ENCODE measurements at places on chromosomes 4 and X.

GRCh38 chrX:10156199-10157031 is at the start of gene CLCN4:
TSS of gene CLCN4 (plus strand) at chrX:10156975. CDS start at chrX:10185033, 28,058 bp downstream.
- peak; percentile 29 for DNase-seq

DNA sequence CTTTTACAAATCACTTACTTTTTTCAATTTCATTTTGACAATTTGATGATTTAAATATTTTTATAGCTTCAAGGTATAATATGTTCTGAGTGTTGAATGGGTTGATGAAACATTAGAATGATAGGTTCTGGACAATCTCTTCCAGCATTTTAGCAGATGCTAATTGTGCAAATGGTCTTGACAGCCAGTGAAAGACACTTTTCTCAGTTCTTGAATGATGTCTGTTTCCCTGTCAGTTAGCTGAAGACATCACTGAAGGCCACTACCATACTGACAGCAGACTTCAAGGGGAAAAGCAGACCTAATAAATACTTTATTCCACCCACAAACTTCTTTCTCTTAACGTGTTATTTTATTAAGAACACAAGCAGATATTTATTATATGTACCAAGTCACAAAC is 498.6 kb downstream of the GRXCR1 start:
- no peak for DNase-seq

DNA sequence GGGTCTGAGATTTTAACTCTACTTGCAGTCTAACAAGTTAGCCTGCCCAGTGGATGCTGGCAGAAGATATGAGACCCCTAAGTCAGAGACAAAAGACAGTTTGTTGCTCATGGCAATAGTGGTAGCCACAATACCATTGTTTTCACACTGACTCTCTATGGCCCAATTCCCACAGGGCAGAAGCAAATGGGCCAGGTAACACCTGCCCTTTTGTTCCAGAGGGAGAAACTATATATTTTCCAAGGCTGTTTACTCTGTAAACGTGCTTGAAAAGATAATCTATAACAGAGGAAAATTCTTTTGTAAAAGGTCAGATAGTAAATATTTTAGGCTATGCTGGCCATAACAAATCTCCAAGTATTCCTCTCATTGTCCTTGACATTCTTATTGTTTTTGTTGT is 57.2 kb upstream of the NPNT start:
- DNase-seq = no peak

GRCh38 chr4:6196324-6196723 is 4.0 kb downstream of the JAKMIP1 start:
- no peak for DNase-seq

- DNase-seq = no peak
Observed at GRCh38 chr4:85733798-85734197, 258.8 kb downstream of the ARHGAP24 start.

DNA sequence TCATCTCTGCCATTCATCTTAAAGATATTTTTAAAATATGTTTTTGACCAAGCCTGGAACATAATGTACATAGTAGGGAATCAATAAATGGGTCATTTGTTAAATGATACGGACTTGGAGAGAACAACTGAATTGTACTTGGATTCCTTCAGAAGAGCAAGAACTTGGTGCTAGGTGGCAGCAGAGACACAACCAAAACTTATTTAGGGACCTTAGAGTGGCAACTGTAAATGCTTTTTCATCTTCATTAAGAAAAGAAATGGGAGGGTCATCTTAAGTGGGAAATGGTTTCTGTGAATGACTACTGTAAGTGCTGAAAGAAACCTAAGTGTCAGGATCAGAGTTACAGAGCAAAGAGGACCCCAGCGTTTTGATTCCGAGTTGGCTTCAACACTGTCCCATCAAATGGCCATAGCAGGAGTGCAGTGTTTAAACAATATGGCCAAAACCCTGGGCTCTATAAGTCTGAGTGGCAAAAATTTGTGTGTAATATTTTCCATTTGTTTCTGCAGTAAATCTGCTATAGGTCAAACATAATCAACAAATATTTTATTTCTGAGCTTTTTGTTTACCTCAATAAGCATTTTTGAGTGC is 213.6 kb downstream of the PALLD start:
- DNase-seq = no peak

- DNase-seq = no peak
Observed at GRCh38 chrX:100089724-100090123, 320.3 kb downstream of the PCDH19 start.

DNA sequence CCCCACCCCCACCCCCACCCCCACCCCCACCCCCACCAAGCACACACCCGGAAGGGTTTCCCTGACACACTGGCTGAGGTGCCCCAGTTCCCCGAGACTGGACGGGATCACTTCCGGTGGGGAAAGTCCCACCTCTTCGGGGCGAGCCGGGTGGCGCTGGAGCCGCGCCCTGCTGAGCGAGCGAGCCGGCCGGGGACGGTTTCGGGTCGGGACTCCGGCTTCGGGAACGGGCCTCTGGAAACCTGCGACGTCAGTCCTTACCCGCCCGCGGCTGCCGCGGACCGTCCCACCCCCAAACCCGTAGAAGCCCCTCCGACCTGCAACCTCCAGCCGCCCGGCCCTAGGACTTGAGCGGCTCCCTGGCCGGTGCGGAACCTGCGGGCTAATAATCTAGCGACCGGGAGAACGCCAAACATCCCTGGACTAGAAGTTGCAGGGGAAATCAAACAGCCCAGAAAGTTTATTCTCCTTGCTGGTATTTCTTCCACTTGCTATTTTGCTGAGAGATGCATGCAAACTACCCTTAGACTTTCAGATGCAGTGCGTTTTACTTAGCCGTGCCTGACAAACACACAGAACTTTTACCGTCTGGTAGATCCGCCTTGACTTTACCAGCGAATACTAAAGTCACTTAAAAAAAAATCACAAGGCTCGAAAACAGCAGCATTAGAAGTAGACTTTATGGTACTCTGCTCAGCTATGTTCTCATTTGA is 991 bp downstream of the RAP2C start:
- DNase-seq = peak; percentile 57

- no peak for DNase-seq
Observed at GRCh38 chrX:53990171-53990570, 54.1 kb downstream of the PHF8 start.

DNA sequence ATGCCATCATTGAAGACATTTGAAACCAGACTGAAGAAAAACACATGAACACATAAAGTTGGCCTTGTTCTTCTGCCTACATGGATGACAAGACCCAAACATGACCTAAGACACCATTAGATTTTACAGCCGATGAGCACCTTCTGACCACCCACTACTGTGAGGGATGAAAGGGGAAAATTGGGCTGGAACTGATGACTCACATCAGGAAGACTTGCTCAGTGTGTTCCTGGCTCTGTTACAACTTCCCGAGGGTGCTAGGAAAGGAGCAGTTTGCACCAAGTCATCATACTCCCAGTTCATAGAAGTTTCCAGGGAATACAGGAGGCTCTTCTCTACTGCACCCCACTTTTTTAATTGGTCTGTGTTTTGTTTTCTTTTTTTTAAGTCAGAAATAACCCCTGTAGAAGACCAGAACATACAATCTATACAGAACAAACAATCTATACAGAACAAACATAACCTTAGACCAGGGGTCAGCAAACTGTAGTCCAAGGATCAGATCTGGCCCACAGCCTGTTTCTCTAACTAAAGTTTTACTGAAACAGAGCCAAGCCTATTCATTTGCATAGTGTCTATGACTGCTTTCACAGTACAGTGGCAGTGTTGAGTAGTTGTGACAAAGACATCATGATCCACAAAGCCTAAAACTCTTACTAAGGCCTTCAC is 25.3 kb downstream of the BTC start:
- peak; percentile 61 for DNase-seq

DNA sequence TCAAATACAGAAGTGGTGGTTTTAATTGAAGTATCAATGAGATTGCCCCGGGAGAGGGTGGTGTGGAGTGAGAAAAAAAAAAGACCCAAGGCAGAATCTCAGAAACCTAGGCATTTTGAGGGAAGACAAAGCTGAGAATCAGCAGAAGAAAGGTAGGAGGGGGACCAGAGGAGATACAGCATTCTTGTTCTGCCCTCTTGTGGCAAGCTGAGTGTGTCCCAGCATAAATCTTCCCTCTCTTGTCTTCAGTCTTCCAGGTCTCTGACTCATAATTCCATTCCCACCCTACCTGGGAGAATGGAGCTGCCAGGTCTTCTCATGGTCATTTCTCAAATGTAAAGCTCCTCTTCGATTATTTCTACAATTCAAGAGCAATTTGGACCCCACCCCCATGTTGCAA is 32.7 kb upstream of the MAGED1 start:
- no peak for DNase-seq

DNA sequence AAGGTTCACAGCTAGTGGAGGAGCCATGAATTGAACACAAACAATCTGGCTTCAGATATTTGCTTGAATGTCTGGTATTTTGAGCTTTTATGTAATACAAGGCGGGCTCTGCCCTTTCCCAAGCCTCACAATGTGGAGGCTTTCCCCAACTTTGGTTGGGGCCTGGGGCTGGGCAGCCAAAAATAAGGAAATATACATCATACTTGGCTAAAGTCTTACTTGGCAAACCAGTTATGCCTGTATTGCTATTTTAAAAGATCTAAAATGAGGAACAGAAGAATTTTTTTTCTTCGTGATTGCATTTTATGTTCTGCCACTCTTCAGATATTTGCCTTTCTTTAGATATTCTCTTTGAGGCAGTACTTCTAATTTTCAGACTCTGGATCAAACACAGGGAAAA is 26.1 kb downstream of the ARFIP1 start:
- DNase-seq = no peak

GRCh38 chr4:184148738-184149637 is 68.7 kb downstream of the ENPP6 start:
- no peak for DNase-seq

DNA sequence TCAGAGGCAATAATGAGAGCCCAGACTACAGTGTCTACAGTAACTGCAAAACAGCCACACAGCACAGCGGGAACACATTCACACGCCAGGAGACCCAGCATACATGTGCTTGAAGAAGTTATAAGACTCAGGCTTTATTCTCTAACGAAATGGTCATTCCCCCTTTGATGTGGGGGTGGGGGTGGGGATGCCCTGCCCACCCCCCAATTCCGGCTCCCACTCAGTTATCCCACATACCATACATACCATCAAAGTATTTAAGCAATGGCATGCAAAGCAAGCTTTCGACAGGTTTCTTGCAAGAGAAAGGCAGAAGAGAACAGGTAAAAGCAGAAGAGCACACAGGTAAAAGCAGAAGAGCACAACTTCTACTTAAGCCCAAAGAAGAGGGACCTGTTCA is 3.6 kb downstream of the MECP2 start:
- no peak for DNase-seq

GRCh38 chr4:1410491-1411325 is 4.5 kb upstream of the NKX1-1 start:
- DNase-seq = no peak

DNA sequence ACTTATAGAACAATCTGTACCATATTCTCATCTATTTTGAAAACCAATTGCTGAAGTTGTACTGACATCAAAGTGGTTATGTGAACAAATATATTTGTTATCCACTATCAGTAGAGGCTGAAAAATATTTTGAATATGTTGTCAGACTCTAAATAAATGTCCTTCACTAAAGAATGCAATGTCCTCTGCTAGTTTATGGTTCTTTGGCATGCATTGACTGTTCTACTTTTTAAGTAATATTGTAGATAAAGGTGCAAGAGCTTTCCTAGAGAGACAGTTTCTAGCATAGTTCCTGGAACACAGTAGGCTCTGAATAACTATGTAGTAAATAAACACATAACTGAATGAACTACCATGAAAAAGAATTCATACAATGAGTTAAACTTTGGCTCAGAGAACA is 18.2 kb upstream of the COX7B2 start:
- no peak for DNase-seq

DNA sequence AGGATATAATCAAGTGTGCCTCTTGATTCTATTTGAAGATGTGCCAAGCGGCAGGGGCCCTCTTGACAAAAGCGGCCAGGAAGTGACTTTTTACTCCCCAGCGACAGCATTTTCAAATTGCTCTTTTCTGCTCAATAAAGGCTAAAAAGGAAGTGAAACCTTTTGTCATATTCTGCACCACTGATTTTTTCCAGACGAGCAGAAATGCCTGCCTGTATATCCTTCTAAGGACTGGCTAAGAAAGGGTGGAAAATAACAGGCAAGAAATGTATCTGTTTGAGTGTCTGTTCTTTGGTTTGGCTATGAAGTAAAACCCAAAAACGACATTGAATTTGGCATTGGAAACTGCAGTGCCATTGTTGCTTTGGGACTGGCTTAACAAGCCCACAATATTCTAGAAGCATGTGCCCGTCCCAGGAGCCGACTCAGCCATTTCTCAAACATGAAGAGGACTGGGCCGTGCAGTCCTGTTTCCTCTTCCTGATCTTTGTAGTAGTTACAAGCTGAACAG is 25.4 kb downstream of the TMSB4X start:
- DNase-seq = no peak

GRCh38 chrX:41559235-41560052 is 112.3 kb downstream of the NYX start:
- DNase-seq = peak; percentile 89

GRCh38 chr4:135744928-135745327 is 1543.3 kb upstream of the PABPC4L start:
- DNase-seq = no peak

- DNase-seq = no peak
Observed at GRCh38 chr4:9898596-9899305, 117.3 kb downstream of the DRD5 start.

DNA sequence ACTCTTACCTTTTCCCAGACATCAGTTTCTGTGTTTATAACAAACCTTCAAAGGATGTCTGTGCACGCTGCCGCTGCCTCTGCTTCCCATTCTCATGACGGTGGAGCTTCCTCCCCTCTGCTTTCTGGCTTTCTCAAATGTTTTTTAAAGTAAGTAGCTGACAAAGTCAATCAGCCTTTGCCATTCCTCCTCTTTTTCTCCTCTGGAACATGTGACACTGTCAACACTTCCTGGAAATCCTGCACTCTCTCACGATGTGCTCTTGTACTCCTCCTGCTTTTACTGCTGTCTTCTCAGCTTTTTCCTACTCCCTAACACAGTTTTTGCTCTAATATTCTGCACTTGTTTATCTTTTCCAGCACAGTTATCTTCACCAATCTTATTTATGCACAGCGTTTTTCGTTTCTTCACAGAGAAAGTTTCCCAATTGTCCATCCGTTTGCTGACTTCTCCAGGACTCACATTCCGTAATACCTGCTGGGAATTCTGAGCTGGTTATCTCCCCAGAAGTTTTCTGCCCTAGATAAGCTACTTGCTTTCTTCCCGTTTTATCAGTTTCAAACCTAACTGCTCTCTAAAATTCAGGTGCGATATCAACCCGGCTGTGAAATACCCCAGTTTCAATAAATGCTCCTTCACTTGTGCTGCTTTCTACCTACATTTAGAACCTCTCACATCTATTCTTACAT is 465.6 kb upstream of the AGA start:
- no peak for DNase-seq

GRCh38 chr4:163137581-163137980 is 29.1 kb downstream of the NAF1 start:
- DNase-seq = no peak

- DNase-seq = no peak
Observed at GRCh38 chr4:182764137-182764536, 153.0 kb downstream of the DCTD start.

- DNase-seq = no peak
Observed at GRCh38 chr4:15132739-15133138, 130.5 kb downstream of the CPEB2 start.

GRCh38 chr4:37847311-37847884 is 20.9 kb downstream of the PGM2 start:
- no peak for DNase-seq

All from skeletal muscle cell (primary cell).